ENCODE measurements at places on chromosomes 11 and 22.

DNA sequence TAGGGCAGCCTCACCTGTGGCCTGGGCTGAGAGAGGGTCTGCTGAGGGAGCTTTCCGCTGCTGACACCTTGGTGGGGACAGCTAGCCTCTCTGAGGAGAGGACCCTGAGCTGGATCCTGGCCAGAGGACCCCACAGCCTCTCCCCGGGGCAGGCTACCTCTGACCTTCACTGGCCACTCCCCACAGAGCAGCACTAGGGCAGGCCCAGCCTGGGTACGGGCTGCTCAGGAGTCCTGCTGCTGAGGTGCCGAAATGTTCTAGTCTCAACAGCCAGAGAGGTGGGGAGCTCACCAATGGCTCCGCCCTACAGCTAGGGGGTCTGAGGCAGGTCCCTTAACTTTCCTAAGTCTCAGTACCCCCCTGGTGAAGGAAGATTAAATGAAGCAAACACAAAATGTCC is 47.5 kb downstream of the SGSM3 start:
- DNase-seq = no peak

DNA sequence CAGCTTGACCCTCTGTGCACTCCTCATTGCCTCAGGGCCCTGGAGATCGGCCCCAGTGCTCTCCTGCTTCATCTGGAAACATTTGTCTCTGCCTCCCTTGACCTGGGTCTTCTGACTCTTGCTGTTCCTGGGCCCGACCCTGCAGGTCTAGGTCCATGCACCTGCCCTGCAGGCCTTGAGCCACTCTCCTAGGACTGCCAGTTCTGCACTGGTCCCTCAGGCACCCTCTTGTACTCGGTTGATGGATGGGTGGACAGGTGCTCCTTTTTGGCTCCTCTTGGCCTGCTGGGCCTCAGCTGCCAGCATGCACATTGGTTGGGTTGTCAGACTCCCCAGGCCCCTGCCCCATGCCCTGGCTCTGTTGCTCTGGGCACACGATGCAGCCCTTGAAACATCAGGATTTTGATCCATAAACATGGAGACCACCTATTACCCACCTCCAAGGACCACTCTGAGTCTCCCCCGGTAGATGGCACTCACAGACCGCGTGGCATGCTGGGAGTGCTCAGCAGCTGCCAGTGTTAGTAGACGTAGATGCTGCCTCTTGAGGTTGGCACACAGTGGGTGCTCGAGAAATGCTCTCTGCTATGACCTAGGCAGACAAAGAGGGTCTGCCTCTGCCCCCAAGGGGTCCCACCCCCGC is 20.2 kb upstream of the ACR start:
- DNase-seq = no peak

- peak; percentile 26 for DNase-seq
These were observed 6.6 kb downstream of the DGCR2 start for GRCh38 chr22:19115628-19116027.

- no peak for DNase-seq
These were observed 23.3 kb downstream of the MS4A2 start for GRCh38 chr11:60111793-60112192.

DNA sequence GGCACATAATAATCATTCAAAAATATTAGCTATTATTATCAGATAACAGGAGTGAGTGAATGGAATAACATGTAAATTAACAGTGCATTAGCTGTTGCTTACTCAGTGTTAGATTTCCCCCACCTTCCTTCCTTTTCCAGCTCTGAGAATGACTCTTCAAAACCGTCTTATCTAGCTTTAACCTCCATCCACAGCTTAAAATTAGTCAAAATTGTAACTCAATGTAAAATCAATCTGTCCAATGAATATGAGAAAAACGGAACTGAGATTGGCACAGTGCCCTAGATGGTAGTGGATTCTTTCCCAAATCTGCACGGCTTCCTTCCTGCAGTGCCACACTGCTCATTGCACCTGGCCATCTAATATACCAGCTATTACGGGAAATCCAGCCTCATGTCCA is 156.8 kb upstream of the BDNF start:
- DNase-seq = no peak

GRCh38 chr11:94632356-94632755 is 65.2 kb downstream of the PIWIL4 start:
- no peak for DNase-seq

GRCh38 chr22:47632701-47633100 is 870.3 kb downstream of the TBC1D22A start:
- DNase-seq = no peak

DNA sequence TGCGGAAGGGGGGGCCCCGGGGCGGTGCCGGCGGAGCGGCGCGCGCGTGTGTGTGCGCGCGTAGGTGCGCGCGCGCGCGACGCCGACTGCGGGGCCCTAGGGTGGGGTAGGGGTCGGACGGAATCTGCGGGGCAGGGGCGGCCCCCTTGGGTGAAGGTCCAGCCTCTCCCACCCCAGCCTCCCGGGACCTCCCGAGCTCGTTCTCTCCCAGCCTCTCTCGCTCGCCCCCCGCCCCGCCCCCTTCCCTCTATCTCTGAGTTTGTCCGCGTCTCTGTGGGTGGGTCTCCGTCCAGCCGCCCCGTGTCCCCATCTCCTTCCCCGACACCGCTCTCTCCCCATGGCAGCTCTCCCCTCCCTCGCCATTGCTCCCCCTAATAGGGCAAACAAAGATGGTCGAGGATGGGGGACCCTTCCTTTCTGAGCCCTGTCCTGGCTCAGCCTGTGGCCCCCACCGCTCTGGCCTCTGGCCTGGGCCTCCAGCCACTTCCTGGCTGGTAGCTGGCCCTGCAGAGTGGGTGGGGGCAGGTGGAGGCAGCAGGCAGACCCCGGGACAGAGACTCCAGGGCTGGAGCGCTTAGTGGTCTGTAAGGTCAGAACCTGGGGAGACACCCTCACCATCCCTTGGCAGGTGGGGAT is 33.0 kb upstream of the PRR5 start:
- no peak for DNase-seq

DNA sequence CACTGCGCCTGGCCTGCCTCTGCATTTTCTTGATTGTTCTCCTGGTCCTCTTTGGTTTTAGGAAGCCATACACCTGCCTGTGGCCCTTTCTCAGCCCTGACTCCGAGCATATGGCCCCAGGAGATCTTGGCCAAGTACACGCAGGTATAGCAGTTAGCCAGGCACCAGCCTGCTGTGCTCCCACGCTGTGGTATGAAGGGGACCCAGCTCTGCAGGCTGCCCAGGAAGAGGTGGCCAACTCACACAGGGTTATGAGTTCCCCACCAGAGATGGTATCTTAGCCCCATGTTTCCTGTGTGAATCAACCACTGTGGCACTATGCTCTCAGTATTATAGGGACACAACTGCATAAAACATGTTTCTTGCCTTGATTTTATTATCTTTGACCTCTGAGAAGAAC is 31.1 kb downstream of the SGSM3 start:
- DNase-seq = peak; percentile 51

DNA sequence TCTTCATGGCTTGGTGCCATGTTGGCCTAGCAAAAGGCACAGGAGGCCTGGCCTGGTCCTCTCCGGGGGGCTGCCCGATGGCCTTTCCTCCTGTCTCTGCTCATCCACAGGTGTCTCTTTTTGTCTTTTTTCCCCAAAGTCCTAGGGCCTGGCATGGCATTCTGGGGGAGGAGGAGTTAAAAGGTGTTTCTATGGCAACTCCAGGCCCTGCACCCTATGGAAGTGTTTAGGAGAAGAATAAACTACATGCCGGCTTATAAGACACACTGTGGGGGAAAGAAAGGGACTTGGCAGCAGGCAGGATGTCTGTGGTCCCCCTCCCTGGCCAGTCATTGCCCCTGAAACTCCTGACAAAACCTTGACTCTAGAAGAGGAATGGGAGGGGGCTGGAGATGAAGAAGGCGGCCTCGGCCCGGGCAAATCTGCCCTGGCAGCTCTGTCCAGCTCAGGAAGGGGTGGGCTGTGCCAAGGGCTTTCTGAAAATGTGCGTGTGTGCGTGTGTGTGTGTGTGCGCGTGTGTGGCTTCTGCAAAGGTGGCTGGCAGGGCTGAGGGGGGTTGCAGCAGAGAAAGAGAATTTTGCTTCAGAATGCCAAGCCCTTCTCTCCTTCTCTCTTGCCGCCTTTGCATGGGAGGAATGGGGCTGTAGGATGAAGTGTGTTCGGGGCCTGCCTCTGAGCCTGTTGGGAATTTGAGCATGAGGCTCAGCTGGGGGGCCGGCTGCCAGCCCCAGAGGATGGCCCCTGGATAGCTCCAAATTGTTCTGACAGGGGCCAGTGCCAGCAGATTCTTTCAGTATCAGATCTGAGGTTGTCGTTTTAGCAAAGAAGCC is 3.2 kb downstream of the TIMP3 start:
- no peak for DNase-seq

DNA sequence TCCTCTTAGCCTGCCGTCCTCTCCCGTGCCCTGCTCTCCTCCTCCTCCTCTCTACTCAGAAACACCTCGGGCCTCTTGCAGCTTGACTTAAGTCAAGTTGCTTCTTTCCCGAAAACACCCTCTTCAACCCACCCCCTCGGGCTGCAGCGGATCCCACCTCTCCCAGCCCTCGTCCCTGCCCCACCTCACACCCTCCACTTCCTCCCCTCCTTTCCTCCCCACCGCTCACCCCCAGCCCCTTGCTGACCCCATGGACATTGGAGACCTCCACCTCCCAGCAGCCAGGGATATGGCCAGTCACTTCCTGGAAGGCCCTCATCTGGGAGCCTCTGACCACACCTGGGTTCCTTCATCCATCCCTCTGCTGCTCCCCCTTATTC is 8.5 kb upstream of the CYTH4 start:
- DNase-seq = no peak

GRCh38 chr22:19149991-19150390 is at the start of gene GSC2:
GSC2 (minus strand) TSS chr22:19150292; CDS start chr22:19150283, 9 bp downstream.
- DNase-seq = no peak

DNA sequence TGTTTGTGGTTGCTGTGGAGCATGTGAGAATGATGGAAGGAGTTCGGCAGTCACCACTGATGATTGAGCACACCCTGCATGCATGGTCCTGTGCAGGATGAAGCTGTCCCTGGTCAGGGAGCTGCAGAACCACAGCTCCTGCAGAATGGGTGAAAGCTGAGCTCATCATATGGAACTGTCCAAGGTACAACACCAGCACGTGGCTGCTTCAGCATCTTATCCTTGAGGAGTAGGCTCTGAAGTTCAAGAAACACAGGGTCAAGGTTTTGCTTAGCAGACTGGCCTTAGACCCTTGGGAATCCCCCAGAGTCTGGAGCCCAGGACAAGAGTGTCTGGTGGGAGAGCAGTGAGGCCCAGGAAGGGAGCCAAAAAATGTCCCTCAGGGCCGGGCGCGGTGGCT is 182.4 kb upstream of the LARGE1 start:
- peak; percentile 37 for DNase-seq

- DNase-seq = no peak
These were observed 109.3 kb upstream of the SNX19 start for GRCh38 chr11:131025421-131026125.

GRCh38 chr11:69500285-69501120 is 19.0 kb downstream of the LINC01488 start:
- DNase-seq = no peak

GRCh38 chr22:19546680-19547079 is 22.5 kb upstream of the CLDN5 start:
- DNase-seq = peak; percentile 59

GRCh38 chr11:133929401-133930052 is 27.2 kb downstream of the IGSF9B start:
- peak; percentile 25 for DNase-seq

DNA sequence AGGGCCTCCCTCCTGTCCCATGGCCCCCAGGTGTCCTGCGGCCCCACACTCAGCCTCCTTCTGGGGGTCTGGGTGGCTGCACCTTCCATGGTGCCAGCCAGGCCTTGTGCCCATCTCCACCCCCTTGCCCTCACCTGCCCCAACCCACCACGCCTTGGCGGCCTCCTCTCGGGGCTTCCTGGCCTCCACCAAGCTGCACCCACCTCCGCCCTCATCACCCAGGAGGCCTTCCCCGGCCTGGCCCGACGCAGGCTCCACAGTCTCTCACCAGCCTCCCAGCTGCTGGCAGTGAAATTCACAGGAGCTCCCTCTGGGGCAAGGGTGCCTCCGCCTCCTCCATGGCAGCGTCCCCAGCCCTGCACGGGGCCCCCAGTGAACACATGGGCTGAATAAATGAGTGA is 35.9 kb upstream of the WNT7B start:
- DNase-seq = no peak

GRCh38 chr11:88480223-88480622 is 142.7 kb upstream of the CTSC start:
- DNase-seq = no peak

DNA sequence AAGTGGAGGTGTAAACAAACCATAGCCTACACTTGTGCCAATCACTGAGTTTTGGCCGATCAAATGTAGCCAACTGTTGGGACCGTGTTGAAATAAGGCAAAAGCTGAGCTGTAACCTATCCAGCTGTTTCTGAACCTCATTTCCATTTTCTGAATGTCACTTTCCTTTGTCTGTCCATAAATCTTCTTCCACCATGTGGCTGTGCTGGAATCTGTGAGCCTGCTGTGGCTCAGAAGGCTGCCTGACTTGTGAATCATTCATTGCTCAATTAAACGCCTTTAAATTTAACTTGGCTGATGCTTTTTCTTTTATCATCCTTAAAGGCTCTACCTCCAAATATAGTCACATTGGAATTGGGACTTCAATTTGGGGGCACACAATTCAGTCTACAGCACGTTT is 203.1 kb upstream of the MPPED2 start:
- no peak for DNase-seq

DNA sequence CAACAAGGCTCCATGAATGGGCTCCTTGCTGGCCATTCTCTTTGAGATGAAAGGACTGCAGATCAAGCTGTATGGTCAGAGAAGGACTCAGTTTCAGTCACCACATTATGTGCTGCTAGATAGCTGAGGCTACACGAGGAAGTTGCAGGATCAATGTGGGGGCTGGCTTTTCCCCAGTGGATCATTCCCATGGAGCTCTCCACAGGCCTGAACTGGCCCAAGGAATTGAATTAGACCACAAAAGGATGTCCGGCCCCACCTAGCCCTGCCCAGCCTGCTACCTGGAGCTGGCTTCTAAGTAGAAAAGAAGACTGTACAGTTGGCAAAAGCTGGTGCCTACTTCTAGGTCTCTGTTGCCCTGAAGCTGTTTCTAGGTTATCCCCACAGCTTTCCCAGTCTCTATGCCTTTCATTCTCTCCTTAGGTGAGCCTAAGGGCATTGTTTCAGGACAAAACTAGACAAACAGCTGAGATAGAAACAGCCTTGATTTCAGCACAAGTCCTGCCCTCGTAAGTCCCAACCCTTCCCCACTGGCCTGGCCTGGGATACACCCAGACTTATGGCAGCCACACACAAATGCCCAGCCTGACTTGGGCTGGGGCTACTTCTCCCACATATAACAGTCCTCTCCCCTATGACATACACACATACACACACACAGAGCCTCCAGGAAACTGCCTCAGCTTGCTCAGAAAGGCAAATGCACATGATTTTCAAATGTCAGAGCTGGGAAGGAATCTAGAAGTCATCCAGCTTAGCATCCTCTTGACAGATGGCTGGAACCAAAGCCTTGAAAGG is 129.1 kb upstream of the NCAM1 start:
- no peak for DNase-seq

GRCh38 chr11:16195651-16196050 is 160.7 kb downstream of the SOX6 start:
- no peak for DNase-seq

DNA sequence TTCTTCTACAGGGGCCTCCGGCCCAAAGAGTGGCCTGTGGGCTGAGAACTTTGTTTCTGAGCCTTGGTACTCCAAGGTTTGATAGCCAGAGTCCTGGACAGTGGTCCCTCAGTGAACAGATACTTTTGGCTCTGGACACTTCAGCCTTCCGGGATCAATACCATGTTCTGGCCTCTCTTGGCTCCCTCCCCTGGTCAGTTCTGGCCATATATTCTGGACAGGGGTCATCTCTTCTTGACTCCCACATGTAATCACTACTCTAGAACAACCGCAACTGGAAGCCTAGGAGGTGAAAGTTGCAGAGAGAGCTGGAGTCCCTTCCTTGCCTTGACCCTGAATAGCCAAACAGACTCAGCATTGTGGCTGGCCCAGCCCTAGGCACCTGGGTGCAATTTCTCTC is 2.3 kb downstream of the RTN4RL2 start:
- no peak for DNase-seq
